ENCODE measurements at places on chromosomes 11 and 22. TPM values are rescaled to one million over a fixed set of nuclear protein-coding genes. Genes with fewer than 3 reads are reported as not detected.
A peak's percentile ranks its signal among the peaks of the same experiment; 100 is the strongest.

SOX6 gene
- not detected for total RNA-seq

GRCh38 chr22:33853200-33854097 is 66.8 kb downstream of the LARGE1 start:
- no peaks in the 10 kb centered on the region for H3K27me3 ChIP-seq
- peak overlapping the region; percentile 33 for H3K4me3 ChIP-seq
- no peaks in the 10 kb centered on the region for H3K36me3 ChIP-seq
- H3K4me1 ChIP-seq: peaks cover 4% of the 10 kb centered on the region

DNA sequence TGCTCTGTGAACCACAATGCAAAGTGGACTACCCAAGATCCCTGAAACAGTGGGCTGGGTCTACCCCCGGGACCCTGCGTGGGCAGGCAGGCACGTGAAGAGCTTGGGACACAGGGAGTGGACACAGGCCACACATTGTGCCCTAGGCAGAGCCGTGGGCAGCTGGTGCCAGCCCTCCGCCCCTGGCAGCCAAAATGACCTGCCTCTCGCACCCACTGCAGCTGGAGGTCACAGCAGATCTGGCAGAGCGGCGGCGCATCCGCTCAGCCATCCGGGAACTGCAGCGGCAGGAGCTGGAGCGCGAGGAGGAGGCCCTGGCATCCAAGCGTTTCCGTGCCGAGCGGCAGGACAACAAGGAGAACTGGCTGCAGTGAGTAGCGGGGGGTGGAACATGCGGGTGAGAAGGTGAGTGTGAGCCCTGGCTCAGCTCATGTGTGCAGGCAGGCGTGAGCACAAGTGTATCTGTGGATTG is 6.7 kb downstream of the SMTN start:
- H3K4me3 ChIP-seq: no peak overlapping the region
- peaks cover 24% of the 10 kb centered on the region for H3K4me1 ChIP-seq
- no peak overlapping the region for H3K27ac ChIP-seq
- no peak for DNase-seq

GRCh38 chr11:93017821-93018690 is 48.6 kb downstream of the MTNR1B start:
- H3K4me1 ChIP-seq: no peaks in the 10 kb centered on the region
- no peaks in the 10 kb centered on the region for H3K36me3 ChIP-seq
- no peaks in the 10 kb centered on the region for H3K27me3 ChIP-seq
- no peak overlapping the region for H3K27ac ChIP-seq

- no peak overlapping the region for H3K27ac ChIP-seq
- no peaks in the 10 kb centered on the region for H3K36me3 ChIP-seq
- no peak for DNase-seq
Observed at GRCh38 chr11:2458321-2458720, 13.5 kb downstream of the KCNQ1 start.

DNA sequence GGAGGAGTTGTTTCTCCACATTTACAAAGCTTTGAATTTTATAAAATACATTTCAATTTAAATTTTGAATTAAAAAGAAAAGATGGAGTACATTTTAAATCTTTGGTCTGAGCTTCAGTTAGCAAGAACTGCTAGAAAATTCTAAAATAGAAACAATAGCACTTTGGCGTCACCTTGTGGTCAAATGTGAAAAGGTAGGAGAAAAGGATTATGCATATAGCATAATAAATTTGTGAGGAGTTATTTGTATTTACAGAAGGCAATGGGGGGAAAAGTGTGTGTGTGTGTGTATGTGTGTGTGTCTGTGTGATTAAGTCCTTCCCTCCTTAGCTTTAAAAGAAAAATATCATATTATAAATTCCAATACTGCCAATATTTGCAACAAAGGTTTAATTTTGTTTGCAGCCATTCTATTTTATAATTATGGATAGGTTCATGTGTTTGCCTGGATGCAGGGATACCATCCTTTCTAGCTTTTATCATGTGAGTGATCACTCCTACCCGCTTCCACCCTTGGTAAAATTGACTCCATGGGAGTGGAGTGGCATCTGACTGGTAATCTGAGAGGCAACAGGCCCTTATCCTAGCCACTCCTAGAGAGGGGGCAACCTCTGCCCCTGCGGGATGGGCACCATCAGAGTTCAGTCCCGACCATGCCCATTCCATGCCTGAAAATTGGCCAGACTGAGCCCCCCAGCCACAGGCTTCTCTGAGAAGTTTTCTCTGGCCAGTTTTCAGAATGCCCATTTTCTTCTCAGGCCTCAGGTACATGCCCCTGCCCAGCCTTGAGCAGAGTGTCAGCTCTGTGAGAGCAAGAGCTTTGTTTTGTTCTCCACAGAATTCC is 13.6 kb upstream of the LGR4 start:
- H3K27ac ChIP-seq: no peak overlapping the region
- no peaks in the 10 kb centered on the region for H3K27me3 ChIP-seq

- H3K27ac ChIP-seq: no peak overlapping the region
- DNase-seq: no peak
- H3K36me3 ChIP-seq: no peaks in the 10 kb centered on the region
- no peaks in the 10 kb centered on the region for H3K4me1 ChIP-seq
- H3K4me3 ChIP-seq: no peak overlapping the region
Observed at GRCh38 chr11:45590743-45591142, 74.7 kb downstream of the CHST1 start.

Data from natural killer cell (primary cell).